ENCODE measurements at places on chromosomes 13 and 19. TPM values are rescaled to one million over a fixed set of nuclear protein-coding genes. Genes with fewer than 3 reads are reported as not detected.

Gene PSG11
- not detected for total RNA-seq

- no peak for DNase-seq
These were observed 1.1 kb upstream of the ACP5 start for GRCh38 chr19:11578258-11579142.

- no peak for DNase-seq
These were observed 571.7 kb downstream of the LIG4 start for GRCh38 chr13:107643615-107644014.

DNA sequence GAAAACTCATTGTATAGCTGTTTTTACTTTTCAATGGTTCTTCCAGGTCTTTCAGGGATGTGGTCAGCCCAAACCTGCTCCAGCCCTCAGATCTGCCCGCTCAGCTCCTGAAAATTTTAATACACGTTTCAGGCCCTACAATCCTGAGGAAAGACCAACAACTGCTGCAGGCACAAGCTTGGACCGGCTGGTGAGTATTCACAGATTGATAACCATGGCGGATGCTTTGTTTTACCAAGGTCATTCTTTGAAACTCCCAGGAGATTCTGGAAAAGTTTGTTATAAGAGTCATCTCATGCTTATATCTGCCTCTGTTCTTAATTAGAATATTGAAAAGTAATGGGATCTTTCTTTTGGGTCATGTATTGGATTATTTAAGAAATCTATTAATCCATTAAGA is 173.5 kb downstream of the DCT start:
- DNase-seq = no peak

Gene ELANE
- not detected for total RNA-seq

Gene ZSCAN4
- not detected for total RNA-seq

GRCh38 chr19:37999309-38000213 is 92.6 kb downstream of the SIPA1L3 start:
- peak; percentile 100 for DNase-seq

Gene TRPC4
- 2.3 TPM for total RNA-seq

DNA sequence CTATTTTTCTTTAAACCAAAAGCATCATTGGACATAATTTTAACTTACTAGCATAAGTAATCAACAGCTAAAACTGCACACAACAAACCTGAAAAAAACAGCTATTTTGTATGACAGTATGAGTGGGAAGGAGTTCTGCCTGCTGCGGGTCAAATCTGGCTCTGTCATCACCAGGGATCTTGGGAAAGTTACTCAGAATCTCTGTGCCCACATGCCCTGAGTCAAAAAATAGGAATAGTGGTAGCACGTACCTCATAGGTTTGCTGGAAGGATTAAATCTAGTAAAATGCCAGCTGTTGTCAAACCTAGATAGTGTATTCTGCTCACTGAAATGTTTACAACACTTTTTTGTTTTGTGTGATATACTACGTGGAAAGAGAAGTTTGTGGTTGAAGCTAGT is 1.1 kb downstream of the CLN5 start:
- no peak for DNase-seq

Gene ZNF737
- 6.9 TPM for total RNA-seq

DNA sequence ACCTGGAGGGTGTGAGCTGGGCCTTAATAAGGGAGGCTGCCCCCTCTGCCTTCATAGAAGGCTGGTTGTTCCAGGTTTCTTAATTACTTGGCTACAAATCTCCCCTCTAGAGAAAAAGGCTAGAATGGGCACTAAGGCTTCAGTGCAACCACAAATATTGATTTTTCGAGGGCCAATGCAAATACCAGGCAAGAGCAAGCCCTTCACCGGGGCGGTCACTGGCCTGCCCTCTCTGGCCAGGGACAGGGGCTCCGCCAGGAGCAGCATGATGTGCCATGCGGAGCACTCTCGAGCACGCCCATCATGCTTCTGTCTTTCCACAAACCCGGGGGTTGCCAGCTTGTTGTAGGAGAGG is 127.8 kb upstream of the SPACA7 start:
- DNase-seq = no peak

GRCh38 chr19:19451429-19452242 is 46.2 kb downstream of the GATAD2A start:
- no peak for DNase-seq

Gene PDE4C
- not detected for total RNA-seq

Gene PCSK4
- 3.0 TPM for total RNA-seq

Gene LGALS4
- not detected for total RNA-seq

Gene IGFL1
- not detected for total RNA-seq

DNA sequence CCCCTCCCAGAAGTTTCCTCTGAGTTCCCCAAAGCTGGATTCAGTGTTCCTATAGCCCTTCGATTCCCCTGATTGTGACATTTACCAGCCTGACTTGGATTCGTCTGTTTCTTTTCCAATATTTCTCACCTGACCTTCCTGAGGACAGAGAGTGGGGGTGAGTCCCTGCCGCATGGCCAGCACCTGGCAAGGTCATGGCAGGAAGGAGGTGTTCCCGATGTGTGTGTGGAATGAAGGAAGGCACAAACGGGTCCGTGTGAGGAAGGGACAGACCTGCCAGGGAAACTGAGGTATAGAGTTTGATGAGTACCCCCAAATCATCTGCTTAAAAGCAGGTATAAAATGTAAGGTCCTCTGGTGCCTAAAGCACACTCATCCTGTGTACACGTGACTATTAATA is 3.3 kb downstream of the COL4A1 start:
- no peak for DNase-seq

DNA sequence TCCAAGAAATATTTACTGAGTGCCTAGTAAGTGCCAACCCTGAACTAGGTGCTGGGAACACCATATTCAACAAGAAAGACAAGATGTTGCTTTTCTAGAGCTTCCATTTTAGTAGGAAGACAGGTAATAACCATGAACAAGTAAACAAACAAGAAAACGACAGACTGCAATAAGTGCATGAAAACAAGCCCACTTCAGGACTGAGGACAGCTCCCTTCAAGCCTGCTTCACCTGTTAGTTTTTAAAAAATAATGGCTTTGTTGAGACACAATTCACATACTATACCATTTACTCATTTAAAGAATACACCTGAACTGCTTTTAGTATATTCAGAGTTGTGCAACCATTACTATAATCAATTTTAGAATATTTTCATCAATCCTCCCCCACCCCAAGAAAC is 30.4 kb downstream of the CYP4F22 start:
- no peak for DNase-seq

GRCh38 chr13:21066946-21067345 is 5.6 kb upstream of the LATS2 start:
- DNase-seq = no peak

DNA sequence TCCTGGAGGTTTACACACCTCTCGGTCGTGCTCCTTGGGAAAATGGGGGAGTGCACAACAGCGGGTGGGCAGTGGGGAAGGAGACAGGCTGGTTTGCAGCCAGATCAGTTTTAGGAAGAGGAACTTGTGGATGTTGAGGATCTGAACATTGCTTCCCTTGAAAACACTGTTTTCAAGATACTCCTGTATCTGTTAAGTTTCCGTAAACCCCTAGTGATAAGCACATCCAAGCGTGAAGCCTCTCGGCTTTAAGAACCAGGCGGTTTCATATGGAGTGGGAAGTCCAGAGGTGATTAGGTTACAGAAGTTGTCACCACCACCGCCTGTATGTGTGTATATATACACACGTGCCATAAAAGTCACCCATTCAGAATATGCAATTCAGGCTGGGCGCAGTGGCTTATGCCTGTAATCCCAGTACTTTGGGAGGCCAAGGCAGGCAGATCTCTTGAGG is 47.4 kb downstream of the SIPA1L3 start:
- no peak for DNase-seq

Data from Caki2 (cell line).